ENCODE measurements at places on chromosomes 13 and 19.

GRCh38 chr19:41415154-41415571, 12.0 kb downstream of the B3GNT8 start:
- DNase-seq = no peak

- no peak for DNase-seq
Observed at GRCh38 chr19:48210005-48210404, 39.5 kb downstream of the ZSWIM9 start.

- no peak for DNase-seq
Observed at GRCh38 chr19:46391296-46392251, 21.8 kb downstream of the CCDC8 start.

GRCh38 chr19:54530866-54531265, 28.2 kb downstream of the LAIR2 start:
- no peak for DNase-seq

DNA sequence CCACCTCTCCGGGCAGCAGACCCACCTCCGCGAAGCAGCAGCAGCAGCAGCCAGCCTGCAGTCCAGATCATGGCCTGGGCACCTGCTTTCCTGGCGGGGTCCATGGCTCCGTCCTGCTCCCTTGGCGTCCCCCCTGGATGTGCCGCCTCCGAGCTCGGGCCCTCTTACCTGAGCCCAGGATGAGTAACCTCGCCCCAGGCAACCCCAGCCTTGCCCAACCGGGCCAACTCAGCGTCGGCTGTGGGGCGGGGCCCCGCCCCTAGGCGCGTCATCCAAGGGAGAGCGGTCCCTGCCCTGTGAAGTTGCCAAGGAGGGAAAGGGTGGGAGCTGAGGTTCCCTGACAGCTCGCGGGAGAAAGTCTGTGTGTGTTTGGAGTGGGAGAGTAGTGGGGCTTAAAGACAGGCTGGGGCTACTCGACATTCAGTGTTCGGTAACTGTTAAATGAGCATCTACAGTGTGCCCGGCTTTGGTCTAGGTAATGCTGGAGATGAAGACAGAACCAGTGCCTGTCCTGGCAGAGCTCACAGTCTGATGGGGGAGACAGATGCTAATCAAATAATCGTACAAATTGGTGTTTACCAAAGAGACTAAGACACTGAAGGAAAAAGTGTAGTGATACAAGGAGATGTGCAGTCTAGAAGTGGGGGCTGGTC, at the start of gene LYPD3:
LYPD3 (minus strand) TSS at position 141 of the 653 bp plus-strand sequence; CDS start at position 104, 37 bp downstream.
- peak; percentile 20 for DNase-seq

DNA sequence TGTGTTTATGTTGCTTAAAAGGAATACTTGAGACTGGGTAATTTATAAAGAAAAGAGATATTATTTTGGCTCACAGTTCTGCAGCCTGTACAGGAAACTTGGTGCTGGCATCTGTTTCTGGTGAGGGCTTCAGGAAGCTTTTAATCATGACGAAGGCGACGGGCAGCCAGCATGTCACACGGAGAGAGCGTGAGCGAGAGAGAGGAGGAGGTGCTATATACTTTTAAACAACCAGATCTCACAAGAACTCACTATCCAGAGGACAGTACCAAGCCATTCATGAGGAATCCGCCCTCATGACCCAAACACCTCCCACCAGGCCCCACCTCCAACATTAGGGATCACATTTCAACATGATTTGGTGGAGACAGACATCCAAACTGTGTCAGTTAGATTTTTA, 163.4 kb upstream of the TSC22D1 start:
- DNase-seq = no peak

DNA sequence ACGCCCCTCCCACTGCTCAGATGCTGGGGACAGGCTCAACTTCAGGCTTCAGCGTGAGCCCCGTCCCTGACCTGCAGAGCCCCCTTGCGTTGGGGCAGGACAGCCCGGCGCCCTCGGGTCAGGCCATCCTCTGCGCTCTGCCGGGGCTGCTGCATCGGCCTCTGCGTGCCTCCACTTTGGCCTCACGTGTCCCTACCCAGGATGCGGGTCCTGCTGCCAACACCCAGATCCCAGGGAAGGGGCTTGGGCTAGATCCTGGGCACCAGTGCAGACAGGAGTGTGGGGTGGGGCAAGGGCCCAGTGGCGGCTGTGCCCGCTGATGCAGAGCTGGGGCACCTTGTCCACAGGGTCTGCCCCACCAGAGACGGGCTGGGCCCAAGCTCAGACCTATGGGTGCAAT, 13.0 kb downstream of the CBARP start:
- no peak for DNase-seq

GRCh38 chr13:112690283-112690929, 568 bp downstream of the ATP11A start:
- DNase-seq = peak; percentile 49

DNA sequence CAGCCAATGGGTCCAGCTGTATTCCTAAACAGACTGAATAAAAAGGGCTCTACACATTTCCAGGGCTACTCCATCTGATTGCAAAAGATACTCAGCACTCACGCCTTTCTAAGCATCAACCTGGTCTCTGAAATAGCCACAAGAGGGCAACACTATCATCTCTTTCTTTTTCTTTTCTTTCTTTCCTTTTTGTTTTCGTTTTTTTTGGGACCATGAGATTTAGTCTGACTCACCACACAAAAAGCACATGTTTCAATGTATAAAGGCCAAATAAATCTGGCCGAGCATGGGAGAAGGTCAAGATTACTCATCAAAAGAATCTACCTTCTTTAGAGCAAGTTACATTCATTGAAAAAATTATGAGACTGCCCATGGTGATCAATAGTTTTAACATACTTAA, 805.6 kb upstream of the ARGLU1 start:
- DNase-seq = no peak

DNA sequence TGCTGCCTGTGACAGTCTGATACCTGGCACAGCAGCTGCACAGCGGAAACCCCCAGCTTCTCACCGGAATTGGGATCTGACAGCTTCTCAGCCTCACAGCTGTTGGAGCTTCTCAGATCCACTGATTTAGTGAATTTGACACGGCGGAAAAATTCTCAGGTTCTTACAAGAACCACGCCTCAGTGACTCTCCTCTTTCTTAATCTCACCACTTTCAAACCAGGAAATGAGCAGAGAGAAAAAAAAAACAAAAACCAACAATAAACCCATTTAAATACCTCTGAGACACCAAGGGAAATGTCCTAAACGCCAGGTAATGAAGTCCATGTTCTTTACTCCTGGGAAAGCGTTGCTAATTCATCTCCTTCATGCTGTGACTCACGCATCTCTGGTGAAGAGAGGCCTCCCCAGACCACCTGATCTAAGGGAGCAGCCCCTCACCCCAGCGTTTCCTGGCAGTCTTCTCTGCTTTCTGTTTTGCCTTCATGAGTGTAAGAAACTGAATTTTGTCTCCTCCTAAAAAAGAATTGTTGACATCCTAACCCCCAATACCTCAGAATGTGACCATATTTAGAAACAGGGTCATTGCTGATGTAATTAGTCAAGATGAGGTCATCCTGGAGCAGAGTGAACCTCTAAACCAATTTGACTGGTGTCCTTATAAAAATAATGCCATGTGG, 15.9 kb upstream of the IZUMO2 start:
- no peak for DNase-seq

DNA sequence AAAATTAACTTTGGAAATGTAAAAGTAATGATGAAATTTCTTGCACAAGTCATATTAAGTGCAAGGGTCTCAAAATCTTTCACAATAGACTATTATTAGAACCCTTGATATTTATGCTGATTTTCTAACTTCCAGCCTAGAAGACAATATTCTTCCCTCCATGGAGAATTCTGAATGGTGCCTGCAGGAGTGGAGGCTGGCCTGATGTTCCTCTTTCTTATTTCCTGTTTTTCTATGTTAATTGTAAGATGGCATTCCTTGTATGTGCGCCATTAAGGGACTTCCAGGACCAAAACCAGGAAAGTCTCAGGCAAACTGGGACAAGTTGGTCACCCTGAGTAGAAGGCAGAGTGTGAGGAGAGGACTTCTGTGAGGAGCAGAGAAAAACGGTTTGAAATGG, 294.9 kb downstream of the DLEU7 start:
- DNase-seq = no peak

DNA sequence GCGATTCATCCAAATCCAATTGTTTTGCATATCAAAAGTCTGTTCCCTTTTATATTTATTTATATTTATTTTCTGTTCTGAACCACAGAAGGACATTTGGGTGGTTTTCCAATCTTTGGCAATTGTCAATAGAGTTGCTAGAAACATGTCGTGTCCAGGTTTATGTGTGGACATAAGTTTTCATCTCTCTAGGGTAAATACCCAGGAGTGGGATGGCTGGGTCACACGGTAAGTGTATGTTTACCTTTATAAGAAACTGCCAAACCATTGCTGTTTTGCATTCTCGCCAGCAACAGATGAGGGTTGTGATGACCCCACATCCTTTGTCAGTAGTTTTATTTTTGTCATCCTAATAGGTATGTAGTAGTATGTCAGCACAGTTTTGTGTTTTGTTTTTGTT, 12.5 kb downstream of the AP1M1 start:
- DNase-seq = no peak

GRCh38 chr19:33556261-33556660, 34.7 kb upstream of the PEPD start:
- DNase-seq = no peak

GRCh38 chr13:50390503-50391248, 375.4 kb downstream of the KCNRG start:
- DNase-seq = no peak

DNA sequence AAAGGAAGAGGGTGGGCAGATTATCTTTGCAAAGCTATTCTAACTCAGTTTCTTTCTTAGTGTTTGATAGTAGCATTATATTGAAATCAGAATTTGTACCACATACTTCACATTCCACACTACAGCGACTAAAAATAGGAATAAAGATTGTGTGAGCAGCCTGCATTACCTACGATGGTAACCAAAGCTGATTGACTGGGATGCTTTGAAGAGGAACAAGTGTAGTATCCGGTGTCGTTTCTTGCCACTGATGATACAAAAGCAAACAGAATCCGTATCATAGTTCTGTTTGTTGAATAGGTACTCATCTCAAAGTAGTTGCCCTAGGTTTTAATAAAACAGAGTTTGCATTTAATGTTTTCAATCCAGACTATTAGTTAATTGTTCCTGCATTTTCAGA, 51.2 kb downstream of the FLT3 start:
- no peak for DNase-seq

DNA sequence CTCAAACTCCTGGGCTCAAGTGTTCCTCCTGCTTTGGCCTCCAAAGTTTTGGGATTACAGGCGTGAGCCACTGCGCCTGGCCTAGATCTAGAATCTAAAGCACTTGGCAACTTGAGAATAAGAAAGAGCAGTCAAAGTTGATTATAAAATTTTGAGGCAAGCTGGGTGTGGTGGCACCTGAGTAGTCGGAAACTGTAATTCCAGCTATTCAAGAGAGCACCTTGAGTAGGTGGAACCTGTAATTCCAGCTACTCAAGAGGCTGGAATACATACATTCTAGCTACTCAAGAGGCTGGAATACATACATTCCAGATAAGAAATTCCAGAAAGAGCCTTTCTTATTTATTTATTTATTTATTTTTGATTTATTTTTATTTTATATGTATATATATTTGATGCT, 8.3 kb upstream of the NAA16 start:
- no peak for DNase-seq

DNA sequence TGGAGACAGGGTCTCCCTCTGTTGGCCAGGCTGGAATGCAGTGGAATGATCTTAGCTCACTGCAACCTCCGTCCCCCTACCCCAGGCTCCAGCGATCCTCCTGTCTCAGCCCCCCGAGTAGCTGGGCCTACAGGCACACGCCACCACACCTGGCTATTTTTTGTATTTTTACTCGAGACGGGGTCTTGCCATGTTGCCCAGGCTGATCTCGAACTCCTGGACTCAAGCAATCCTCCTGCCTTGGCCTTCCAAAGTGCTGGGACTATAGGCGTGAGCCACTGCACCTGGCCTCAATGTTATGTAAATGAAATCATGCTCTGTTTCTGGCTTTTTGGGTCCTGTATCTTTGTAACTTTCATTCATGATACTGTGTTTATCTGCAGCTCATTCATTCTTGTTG, 8.1 kb upstream of the ZNF579 start:
- no peak for DNase-seq

DNA sequence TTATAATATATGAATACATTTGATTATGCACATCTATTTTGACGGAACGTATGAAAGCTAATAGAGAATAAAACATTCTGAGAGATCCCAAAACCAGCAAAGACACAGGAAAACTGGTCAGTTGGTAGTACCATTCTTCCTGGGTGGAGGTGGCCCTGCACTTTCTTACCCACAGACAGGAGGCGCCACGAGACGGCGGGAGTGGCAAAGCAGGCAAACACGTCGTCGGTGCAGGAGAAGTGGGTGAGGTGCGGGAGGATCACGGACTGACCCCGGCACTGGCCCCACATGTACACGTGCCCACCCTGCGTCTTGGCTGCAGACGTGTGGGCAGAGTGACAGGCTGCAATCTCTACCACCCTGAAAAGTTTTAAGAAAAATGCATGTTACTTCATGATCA, 36.1 kb downstream of the RCBTB1 start:
- no peak for DNase-seq

DNA sequence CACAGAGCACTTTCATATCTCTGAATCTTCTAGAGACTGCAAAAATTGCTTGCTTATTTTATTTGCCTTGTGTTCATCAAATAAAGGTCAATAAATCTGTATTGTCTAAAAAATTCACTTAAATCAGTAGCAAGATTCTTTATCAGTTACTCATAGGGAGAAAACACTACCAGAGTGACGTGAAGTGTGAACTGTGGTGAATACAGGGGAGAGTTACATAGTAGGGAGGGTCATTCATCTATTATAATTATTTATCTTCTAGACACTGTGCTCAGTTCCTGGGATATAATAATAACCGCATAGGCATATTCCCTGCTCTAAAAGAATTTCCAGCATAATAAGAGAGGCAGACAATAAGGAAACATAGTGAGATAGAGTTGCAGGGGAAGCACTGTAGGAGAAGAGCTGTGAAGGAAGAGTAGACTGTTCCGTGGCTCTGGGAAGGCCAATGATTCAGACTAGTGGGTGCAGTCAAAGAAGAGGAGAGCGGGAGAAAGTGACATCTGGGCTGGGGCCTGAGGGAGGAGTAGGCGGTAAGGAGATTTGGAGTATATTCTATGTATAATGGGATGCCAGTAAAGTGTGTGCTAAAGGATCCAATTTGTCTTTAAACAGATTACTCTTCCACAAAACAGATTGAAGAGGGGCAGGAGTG, 84.0 kb upstream of the TDRD3 start:
- DNase-seq = no peak

- no peak for DNase-seq
Observed at GRCh38 chr13:102606537-102607309, 9.9 kb downstream of the TPP2 start.

- DNase-seq = no peak
Observed at GRCh38 chr13:79782541-79783205, 301.7 kb downstream of the NDFIP2 start.
